ENCODE measurements at places on chromosomes 4 and X.
A peak's percentile ranks its signal among the peaks of the same experiment; 100 is the strongest.

GRCh38 chr4:108168160-108168670 lies 517 bp downstream of the LEF1 start:
- DNase-seq = no peak

GRCh38 chr4:122576261-122577188 lies 44.3 kb downstream of the IL21 start:
- peak; percentile 77 for DNase-seq

DNA sequence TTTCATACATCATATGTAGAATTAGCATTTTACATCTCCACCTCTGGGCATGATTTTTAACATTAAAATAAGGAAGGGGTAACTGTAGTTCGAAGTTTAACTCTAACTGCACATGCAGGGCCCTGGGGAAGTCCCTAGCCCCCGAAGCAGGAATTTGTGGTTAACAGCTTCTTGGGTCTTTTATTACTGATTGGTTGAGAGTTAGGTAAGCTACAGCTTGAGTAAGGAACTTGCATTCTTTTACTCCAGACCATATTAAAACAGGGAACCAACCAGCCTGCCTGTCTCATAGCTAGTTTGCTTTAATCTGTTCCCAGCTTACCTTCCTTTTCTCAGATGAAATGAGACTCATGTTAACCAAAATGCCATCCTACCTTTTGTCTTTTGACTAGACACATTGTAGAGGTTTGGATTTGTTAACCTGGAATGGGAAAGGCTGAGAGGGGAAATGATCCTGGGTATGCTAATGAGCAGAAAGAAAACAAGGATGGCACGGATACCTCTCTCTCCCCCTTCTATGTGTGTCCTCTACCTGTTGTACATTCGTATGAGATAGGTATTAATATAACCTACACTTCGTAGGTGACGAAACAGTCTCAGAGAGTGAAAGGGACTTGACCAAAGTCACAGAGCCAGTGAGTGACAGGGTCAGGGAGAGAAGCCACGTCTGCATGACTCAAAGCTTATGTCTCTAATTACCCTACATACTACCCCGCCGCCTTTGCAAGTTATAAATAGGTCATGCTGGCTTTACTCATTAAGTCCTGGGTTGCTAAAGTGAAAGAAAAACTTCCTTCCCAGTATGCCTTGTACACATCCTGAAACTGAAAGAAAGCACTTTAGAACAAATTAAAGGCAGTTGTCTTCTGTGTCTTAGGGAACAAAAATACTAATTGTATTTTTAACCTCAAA lies 119.5 kb upstream of the AFF2 start:
- no peak for DNase-seq

DNA sequence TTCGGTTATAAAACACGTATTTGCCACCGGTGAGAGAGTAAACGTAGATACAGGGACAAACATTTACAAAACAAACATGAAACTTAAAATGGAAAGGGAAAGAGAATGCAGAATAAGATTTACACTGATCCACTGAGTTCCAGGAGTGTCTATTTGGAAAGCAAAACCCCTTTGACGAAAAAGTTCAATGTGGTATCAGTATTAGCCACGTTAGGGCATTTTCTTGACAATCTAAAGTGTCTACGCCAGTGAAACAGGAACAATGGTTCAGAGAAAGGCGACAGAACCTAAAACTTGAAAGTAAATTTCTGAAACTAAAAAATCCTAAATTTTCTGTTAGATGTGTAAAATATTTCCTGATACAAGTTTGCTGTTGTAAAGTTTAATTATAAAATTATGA lies 278.5 kb upstream of the TENM3 start:
- no peak for DNase-seq

- peak; percentile 98 for DNase-seq
These were observed 197.3 kb downstream of the OR13H1 start for GRCh38 chrX:131741103-131741581.

DNA sequence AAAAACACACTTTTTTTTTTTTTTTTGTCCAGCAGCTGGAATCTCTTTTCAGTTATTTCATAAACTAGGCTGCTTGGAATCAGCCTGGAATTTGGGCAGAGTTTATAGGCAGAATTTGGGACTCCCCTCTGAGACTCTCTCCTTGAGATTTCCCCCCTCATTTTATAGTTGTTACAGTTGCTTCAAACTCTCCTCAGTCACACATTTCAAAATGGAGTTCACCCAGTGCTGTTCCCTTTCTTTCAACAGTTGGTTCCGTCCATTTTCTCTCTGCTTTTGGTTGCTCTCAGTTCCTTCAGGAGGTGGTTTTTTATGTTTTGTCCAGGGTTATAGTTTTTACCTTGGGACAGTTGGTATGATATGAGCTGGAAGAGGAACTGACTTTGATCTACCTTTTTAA lies 27.5 kb downstream of the NSD2 start:
- no peak for DNase-seq

- no peak for DNase-seq
These were observed 16.8 kb downstream of the RASGEF1B start for GRCh38 chr4:81454948-81455347.

DNA sequence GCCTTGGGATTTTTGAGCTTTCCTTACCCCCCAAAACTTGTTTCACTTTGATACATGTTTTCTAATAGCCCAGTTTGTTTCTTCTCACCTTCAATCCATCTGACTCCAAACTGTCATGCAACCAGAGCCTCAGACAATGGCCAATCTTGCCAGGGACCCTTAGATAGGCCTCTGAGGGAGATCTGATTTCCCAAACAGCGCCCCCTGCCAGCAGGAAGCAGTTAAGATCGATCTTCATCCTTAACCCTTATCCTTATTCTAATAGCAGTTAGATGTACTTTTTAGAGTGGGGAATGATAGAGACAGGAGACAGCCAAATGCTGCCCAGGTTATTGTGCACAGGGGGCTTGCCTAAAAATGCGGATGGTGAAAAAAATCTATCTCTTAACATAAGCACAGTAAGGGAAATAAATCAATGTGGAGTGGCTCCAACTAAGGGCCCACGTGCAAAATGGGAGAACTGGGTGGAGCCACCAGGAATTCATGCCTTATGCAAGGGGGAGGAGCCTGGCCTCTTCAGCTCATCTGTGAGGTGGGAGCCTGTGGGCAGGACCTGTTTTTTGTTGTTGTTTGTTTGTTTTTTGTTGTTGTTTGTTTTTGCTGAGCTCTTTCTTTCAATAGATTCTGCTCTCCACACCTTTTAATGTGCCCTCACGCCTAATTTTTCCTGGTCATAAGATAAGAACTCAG lies 833.6 kb upstream of the AGA start:
- no peak for DNase-seq

DNA sequence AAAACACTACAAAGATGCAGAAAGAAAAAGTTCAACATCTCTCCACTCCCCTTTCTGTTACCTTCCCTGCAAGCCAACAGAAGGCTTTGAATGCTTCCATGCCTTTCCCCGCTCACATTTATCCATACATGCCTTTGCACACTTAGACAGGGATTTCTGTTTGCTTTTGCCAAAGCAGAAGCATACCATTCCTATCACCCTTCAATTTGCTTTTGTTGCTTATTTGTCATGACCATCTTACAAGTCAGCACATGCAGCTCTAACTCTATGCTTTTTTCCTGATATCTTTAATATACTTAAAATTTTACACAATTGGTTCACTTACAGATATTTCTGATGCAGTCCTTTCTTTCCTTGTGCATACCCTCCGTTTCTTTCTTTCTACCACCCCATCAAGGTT lies 169.6 kb downstream of the CORIN start:
- DNase-seq = no peak

DNA sequence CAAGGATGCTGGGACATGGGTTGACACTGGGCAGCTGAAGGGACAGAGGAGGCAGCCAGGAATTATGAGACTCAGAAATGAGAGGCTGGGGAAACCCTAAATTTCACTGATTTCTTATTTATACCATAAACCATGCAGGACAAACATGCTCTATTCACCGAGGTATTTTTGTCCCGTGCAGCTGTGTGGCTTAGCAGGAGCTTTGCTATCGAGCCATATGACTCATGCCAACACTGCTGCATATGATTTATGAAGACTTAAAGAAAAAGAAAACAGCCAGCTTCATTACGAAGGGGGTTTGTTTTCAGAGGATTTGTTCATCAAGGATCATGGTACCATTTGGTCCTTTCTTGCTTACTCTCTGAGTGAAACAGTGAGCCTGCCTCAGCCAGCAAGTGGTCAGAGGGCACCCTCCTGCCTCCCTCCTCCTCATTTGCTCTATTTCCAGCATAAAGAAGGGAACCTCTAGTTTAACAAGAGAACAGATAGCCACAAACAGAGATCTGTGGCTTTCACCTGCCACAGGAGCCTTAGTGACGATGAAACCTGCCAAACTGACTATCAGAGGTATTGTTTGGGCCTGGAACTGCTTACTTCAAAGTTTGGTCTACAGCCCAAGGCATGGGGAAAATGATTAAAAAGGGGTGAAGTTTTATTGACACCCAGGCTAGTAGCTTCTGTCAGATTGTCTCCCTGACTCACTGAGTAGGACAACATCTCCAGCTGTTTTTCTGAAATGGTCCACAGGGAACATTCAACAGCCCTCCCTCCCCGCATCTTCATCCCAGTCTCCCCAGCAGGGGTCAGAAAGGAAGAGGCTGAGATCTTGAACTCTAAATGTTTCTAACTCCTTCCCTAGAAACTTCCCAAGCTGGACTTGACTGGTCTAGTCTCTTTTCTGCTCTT lies 80.1 kb upstream of the MAML3 start:
- no peak for DNase-seq

DNA sequence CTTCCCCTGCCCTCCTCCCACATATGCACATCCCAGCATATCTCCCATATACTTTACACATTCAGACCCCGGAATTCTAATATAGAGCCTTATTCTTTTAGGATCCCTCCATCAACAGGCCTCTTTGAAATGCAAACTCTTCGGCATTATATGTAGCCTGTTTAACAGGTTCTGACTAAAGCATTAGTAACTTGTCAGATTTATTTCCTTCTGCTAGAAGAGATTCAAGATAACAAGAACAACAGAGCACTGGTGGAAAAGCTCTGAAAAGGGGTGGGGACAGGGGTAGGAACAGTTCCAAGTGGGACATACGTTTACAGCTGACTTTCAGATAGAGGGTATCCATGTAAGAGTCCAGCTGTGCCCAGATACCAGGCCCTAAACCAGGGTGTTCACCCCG lies 31.7 kb upstream of the PRPS1 start:
- DNase-seq = no peak
